Right kidney (tissue), 9 donors: ENCODE measurements at places on chromosomes 3 and 15.
A peak's percentile ranks its signal among the peaks of the same experiment; 100 is the strongest.

DNA sequence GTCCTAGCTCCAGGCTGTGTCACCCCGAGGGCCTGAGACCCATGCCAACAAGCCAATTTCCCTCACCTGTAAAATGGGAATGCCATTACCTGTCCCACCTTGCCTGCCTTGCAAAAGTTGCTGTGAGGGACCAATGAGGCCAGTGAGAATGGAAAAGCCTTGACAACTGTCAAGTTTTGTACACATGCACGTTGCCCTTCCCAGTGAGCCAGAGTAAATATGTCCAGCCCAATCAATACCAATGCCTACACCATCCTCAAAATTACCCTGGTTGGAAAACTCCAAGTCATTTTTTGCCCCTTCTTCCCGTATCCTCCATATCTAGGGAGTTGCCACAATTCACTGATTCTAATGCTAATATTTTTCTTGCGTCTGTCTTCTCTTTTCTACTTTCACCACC is 73.5 kb upstream of the RASGRF1 start:
- DNase-seq, result no peak

DNA sequence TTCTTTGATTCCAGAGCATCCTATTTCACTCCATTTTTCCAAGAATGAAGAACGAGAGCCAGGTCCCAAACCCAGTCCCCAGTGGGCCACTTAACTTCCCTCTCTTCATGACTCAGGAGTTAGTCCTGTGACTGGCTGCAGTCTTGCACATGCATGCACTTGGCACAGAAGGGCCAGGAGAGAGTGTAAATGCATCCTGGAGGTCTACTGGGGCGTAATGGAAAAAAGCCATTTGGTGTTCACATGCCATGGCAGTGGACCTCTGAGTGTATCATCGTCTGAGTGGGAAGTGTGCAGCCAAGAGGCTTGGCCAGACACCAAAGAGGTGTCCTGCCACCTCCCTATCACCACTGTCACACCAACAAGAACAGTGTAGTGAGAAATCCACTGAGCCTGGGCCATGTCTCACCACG is 15.1 kb upstream of the RFTN1 start:
- no peak for DNase-seq

DNA sequence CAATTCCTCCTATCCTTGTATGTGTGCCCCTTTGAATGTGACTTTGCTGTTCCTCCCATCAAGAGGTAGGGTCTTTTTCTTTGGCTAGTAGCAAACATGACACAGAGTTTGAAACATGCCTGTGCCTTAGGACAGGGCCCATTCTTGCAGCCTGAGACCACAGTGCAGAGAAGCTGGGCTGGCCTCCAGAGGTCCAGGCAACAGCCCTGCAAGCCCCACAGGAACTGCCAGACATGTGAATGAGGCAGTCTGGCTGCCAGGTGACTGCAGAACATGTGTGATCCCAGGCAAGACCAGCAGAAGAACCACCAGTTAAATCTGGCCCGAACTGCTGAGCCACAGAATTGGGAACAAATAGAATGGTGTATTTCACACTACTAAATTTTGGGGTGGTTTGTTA is 1.2 kb upstream of the HGD start:
- no peak for DNase-seq

DNA sequence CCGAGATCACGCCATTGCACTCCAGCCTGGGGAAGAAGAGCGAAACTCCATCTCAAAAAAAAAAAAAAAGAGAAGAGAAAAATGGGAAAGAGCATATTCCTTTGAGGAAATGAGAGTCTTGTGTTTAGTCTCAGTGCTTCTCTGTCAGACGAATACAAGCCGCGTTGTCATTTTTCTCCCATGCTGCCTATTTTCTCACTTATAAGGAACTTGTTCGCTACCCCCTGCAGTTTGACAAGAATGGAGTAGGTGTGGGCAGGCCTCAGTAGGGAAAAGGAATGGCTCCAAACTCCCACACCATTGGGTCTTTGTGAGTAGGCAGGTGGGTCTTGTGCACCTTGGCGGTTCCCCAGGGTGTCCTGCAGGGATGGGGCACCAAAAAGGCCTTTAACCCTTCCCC is 6.5 kb downstream of the GPR160 start:
- DNase-seq, result no peak

- DNase-seq, result no peak
These were observed 33.8 kb downstream of the SCAP start for GRCh38 chr3:47441796-47442551.

DNA sequence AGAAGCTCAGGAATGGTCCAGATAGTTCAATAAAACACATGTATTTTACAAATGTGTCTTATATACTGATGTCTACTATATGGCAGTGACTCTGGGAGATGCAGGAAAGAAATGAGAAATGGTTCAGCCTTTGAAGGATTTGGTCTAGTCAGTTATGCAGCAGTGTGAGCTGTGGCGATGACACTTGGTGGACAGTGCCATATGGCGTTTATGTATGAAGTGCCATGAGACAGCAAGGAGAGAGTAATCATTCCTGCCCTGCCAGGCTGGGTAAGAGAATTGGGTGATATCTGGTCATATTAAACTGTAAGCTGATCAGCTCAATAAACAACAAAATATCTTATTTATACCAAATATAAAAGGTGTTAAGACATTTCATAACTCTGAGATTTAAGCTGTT is 47.6 kb upstream of the ANP32A start:
- DNase-seq, result no peak

- peak; percentile 74 for DNase-seq
These were observed 8.5 kb upstream of the FGD5 start for GRCh38 chr3:14810070-14810791.

DNA sequence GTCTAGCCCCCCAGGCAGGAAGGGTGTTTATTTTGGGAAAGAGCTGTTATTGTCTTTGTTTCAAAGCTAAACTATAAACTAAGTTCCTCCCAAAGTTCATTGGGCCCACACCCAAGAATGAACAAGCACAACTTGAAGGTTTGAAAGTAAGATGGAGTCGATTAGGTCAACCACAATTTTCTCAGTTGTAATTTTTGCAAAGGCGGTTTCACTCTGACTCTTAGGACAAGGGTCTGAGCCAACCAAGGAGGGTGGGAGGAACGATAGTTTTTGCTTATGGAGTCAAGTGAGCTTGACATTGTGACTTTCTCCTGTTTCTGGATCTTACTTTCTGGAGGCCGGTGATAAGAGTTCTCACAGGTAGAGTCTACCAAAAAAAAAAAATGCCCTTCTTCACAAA is 5.8 kb upstream of the ZNF770 start:
- no peak for DNase-seq

- no peak for DNase-seq
These were observed 121.9 kb downstream of the TMEM266 start for GRCh38 chr15:76181705-76182107.

DNA sequence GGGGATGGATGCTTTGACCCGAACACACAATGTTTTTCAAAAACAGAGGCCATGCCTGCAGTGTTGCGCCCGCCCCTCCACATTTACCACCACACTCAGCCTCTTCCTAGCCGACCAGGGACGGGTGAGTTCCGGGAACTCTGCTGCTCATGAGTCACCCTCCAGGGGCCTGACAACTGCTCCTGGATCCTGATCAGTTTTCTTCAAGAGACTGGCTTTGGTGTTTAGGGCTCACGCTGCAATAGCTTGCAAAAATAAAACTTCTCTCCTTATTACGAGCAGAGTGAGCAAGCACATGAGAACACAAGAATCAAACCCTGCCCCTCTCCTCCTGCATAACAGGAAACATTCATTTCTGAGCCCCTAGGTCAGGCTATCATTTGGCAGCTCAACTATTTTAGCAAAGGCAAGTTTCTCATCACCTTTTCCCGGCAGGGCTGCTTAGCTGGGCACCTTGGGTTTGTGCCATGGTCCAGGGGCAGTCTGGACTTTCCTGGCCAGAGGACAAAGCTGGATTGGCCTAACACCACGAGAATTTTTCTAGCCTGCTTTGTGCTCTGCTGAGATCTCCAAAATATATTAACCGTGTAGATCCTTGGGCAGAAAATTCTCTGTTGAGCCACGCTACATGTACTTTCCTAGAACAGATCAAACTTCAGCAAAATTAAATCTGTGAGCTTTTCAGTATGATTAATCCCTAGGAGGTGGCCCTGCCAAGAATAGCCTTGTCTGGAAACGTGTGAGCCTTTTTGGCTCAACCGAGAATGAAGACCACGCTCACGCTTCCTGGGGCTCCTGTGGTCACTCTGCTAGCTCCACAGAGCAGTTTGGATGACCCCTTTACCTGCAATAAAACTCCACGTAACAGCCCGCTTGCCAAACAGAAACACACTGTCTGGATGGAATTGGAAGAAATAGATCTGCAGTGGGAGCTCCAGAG is 52.7 kb upstream of the SPATA12 start:
- DNase-seq, result no peak

DNA sequence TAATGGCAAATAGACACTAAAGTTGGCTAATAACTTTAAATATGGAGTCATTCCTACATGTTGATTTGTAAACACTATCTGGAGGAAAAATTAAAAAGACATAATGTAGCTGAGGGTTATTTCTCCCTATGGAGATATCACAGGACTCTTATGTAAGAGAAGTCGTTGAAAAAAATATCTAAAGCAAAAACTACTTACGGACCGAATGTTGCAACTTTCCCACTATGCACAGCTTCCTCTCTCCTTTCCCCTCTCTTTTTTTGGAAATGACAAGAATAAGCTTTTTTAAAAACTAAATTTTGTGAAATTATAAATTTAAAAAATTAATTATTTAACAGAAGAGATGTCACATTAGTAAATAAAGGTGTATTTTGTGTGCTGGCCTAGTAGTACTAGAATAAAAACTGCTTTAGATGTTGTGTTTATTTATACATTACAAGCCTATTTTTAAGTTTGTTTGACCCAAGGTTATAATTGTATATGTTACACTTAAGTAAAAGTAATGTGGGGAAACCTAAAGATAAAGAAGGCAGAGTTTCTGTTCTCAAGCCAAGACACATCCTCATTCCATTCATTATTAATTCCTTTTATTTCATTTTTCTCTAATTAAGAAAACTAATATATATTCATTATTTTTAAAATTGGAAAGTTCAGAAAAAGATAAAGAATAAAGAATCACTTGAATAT is 20.7 kb upstream of the PPARG start:
- no peak for DNase-seq

GRCh38 chr15:84685304-84685703 is 27.3 kb upstream of the NMB start:
- no peak for DNase-seq

DNA sequence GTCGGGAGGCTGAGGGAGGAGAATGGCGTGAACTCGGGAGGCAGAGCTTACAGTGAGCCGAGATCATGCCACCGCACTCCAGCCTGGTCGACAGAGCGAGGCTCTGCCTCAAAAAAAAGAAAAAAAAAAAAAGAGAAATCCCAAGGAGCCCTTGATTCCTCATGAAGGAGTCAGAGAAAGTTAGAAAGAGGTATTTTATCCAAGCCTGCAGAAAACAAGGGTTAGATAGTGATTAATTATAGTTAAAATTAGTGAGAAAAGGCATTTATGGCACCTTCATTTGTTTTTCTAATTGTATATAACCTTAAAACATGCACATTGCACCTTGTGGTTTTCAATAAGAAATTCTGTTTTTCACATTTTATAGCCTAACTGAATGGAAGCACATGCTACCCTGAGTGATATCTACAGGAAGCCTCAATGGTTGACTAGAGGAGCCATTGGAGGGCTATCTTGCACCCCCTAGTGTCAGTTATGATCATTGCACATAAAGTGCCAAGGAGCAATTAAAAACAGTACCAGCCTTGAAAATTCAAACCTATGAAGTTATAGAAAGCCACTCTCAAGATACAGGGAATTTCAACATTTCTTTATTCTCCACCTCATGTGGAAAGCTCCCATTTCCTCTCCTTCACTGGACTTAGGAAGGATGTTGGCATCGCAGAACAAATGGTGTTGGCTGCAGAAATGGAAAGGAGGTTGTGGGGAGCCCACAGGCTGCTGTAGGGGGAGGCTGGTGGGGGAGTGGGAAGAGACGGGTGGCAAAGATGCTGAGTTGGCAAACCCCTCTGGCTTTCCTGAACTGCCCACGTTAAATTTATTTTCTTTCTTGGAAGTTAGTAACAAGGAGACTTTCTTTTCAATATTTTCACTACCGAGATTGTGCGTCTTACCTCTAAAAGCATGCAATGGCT is 48.5 kb downstream of the ITGA11 start:
- no peak for DNase-seq

GRCh38 chr3:53416530-53416929 is 69.2 kb upstream of the DCP1A start:
- DNase-seq, result no peak

- DNase-seq, result no peak
These were observed 74.8 kb upstream of the RPL32 start for GRCh38 chr3:12916159-12916558.

DNA sequence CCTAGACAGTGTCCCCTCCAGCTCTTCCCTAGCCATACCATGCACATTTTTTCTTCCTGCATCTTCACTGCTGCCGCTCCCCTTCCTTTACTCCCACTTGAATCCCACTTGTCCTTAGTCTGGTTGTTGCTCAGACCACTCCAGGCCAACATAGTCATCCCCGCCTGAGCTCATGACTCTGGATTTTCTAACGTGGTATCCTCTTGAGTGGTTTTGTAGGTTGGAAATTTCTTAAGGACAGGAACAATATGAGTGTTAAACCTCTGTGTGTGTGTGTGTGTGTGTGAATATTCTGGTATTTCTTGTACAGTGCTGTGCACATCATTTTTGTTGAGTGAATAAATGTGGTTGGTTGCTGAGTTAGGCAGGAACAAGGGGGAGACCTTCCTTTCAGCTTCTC is 3.1 kb downstream of the BAHD1 start:
- no peak for DNase-seq

GRCh38 chr15:77627581-77627980 is 5.1 kb downstream of the LINGO1 start:
- no peak for DNase-seq

DNA sequence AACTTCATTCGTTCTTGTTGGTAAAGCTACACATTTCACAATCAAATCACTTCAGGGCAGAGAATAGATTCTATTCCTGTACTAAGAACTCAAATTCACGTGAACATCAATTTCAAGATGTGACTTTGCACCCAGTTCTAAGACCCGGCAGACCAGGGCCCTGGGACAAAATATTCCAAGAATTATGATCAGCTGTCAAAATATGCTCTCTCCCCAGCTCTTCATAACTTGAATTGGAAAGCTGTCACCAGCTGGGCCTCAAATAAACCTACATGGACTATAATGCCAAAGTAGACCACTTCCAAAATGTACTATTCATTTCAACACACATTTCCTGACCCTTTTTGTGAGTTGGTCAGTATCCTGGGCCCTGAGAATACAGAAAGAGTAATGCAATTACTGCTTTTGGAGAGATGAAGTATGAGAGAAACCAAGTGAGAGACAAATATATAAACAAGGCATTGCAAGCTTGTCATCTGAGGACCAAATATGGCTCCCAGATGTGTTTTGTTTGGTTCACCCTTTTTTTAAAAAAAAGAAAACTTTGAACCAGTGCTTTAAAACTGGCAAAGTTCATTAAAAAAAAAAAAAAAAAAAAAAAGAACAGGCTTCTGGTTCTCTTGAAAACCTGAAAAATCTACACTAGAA is 14.9 kb downstream of the MAGI1 start:
- no peak for DNase-seq

GRCh38 chr3:29512641-29513040 is 231.8 kb downstream of the RBMS3 start:
- no peak for DNase-seq
